Suprapubic skin (tissue), 4 donors: ENCODE measurements at places on chromosomes 11 and 22.

GRCh38 chr11:60939855-60940254 lies 12.1 kb downstream of the SLC15A3 start:
- DNase-seq = no peak

- DNase-seq = no peak
These were observed 587.5 kb downstream of the NTM start for GRCh38 chr11:131957875-131958274.

GRCh38 chr22:50674606-50675552 lies 2.3 kb downstream of the SHANK3 start:
- DNase-seq = peak; percentile 65

DNA sequence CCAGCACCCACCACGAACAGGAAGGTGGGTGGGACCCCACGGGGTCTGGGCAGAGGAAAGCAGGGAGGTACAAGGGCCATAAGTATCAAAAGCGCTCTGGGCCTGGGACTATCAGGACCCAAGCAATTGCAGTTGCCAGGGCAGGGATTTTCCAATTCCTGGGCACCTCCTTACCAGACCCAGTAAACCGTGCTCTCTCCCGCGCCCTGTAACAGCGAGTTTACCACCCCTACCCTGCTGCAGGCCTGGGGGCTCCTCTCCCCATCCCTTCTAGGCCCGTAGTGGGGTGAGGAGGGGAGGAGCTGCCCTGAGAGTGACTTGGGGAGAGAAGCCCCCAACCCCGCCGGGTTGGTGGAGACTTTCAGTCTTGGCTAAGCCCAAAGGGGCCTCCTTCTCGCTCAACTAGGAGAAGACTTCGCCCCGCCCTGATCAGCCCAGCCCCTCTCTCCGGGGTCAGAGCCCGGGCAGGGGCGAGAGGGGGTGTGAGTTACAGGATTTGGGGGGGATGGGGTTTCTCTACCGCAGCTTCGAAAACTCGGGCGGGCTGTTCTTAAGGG lies 5.4 kb downstream of the PAX6 start:
- DNase-seq = no peak

DNA sequence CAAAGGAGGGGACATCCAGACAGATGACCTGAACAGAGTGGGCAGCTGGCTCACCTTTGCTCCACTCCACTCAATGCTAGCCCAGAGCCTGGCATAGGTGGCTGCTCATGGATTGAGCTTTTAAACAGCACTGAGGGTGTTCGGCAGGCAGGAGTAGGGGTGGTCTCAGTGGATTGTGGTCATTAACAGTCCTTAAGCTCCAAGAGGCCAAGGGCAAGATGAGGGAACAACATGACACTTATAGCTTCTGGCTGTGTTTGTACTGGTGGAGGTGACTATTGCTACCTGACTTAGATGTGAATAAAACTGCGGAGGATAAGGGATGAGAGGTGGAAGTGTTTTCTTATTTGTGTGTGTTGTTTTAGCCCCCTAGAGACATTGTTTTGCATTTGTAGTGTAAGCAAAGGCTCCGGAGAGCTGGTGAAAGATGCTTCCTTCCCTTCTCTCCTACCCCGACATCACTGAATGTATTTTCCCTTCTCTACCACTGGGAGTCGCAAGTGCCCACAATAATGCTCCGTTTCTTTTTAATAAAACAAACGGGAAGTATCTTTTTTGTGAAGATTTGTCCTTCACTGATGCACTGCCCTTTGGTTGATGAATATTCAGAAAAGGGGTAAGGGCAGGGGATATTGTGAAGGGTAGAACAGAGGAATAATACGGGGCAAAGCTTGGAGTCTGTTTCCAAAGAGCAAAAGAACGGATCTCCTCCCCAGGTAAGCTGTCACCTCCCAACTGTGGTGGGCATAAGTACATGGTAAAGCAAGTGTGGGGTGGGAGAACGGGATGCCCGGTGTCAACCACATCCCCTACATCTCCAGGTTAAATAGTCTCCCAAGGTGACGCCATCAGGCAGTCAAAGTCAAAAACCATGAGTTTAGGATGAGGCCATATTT lies 27.5 kb upstream of the MTNR1B start:
- no peak for DNase-seq

DNA sequence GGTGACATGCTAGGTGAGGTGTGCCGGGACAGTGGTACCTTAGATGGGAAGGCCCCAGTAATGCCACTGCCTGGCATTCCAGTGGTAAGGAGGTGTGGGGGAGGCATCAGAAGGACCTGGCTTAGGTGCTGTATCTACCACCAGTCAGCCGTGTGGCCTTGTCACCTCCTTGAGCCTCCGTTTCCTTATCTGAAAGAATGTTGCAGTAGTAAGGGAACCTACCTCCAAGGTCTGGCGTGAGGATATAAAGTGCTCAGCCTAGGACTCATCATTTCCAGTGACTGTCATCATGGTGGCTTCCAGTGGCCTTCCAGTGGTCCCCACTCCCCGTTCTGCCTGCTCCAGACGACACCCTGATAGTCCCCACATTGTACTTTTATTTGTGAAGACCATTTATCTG lies 6.8 kb upstream of the DUSP18 start:
- no peak for DNase-seq

DNA sequence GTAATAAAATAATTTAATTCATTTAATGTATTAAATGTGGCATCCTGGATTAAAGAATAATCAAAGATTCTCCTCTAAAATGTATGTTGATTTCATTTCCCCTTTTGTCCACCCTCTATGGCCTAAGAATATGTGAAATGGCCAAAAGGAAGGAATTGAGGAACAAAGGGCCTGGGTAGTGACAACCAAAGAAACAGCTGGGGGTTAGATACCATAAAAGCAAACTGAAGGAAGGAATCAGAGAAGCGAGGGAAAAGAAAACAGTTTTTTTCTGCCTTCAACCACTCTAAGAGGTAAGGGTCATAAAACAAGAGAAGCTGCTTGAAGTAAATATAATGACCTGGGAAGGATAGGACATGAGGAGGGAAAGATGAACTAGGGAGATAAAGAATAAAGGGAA lies 139.3 kb downstream of the FAM76B start:
- DNase-seq = no peak

GRCh38 chr11:46296528-46297448 lies 19.3 kb downstream of the CREB3L1 start:
- no peak for DNase-seq

DNA sequence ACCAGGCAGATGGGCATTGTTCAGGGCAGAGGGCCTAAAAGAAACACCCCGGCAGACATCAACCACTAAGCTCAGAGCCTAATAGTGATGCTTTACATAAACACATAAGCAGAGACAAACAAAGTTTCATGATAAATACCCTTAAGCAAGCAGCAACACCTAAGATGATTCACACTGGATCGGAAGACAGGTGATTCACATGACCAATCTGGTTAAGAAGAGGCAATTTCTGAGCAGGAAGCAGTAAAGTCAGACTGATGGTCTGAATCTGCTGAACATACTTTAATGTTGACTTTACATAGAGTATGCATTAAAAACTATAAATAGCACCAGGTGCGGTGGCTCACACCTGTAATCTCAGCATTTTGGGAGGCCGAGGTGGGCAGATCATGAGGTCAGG lies 56.1 kb downstream of the SYN3 start:
- DNase-seq = no peak

GRCh38 chr11:101475699-101476098 lies 108.1 kb downstream of the TRPC6 start:
- DNase-seq = no peak

GRCh38 chr11:86136538-86136937 lies 67.7 kb upstream of the PICALM start:
- DNase-seq = no peak

DNA sequence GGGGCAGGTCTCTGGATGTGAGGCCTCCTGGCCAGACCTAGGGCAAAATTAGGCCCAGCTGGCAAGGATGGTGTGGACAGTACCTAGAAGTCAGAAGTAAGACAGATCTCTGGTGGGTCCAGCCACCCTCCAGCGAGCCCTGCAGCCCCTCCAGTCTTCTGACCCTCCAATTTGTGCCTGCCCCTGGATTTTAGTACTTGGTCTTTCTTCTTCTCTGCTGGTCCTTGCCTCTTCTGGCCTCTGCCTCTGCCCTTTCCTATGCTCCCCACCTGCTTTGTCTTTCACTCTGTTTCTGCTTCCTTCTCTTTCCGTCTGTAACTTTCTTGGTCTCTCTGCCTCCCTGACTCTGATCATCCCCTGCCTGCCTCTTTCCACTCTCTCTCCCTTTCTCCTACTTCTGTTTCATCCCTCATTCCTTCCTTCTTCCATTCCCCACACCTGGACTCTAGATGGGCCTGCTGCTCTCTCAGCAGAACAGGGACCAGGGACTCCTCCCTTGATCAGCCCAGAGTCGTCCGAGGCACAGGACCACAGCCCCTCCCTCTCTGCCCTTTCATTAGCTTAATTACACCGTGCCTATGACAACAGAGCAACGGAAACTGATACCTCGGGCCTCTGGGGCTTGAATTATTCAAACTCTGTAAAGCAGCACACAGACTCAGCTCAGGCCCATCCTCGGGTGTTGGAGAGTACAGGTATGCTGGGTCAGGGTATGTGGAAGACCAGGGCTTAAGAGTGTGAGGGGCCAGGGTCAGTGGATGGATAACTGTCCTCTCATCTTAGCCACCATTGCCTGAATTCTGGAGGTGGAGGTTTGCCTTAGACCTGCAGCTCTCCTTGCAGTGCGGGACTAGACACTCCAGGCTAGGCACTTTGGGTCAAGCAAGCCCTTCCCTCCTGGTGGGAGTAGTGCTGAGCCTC lies at the start of gene CHRNA10:
Gene CHRNA10, minus strand, starts transcription at position 51 of the 921 bp plus-strand sequence. CDS start 72 bp downstream, outside the sequence.
- DNase-seq = no peak

GRCh38 chr22:43831561-43832392 lies 19.7 kb upstream of the EFCAB6 start:
- DNase-seq = no peak

- DNase-seq = no peak
These were observed 670.2 kb downstream of the OPCML start for GRCh38 chr11:132862137-132862536.

DNA sequence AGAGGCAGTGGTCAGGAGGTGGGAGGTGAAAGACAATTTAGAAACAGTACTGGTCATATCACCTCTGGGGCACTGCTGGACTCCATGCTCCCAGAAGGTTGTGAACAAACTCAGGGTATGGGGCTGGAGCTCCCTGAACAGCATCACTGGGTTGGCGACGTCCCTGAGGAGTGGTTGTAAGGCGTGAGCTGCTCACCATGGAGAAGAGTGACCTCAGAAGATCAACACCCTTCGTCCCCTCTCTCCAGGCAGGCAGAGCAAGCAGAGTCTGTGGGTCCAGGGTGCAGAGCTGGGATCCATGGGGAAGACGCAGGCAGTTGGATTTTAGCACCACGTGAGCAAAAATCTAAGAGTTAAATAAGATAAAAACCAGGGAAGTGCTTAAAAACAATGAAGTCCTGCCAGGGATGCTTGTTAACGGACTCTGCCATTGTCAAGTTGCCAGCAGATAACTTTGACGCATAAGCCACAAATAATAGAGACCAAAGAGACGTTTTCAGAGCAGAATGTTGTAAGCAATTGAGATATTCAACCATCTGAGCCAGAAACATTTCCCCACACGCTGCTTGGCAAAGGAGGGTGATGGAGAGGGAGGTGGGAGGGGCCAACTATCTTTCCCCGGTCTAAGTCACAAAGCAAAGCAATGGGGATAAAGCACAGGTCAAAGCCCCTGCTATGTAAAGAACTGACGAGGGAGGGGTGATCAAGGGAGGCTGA lies 13.6 kb downstream of the PNPLA5 start:
- DNase-seq = no peak

GRCh38 chr11:134343646-134344045 lies 11.9 kb downstream of the GLB1L2 start:
- DNase-seq = peak; percentile 21

DNA sequence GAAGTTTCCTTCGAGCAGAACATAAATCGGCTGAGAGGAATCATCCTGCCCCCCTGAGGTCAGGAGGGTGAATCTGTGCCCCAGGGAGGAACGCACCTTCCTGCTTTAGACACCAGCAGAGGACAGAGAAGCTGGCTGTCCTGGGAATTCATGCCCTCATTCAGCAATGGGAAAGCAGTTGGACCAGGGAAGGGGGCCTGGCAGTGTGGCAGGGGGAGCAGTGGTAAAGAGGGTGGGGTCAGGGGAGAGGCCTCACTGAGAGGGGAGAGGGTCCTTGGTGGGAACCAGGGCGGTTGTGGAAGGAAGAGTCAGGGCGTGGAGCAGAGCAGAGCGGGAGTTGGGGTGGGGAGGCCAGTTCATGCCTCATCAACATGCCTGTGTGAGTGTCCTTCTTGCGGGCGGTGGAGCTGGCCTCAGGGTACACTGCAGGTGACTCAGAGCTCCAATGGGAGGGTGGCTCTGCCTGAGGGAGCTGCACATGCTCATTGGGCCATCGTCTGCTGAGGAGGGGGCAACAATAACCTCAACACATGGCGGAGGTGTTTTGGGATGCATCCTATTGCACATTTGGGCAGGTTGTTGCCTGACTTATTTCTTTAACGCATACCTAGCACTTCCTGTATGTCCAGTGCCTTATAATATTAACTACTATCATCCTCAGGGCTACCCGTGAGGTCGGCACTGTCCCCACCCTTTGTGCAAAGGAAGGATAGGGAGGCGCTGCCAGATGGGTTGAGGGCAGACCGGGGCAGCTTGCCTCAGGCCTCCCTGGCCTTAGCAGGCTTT lies 23.2 kb downstream of the MED15 start:
- no peak for DNase-seq

DNA sequence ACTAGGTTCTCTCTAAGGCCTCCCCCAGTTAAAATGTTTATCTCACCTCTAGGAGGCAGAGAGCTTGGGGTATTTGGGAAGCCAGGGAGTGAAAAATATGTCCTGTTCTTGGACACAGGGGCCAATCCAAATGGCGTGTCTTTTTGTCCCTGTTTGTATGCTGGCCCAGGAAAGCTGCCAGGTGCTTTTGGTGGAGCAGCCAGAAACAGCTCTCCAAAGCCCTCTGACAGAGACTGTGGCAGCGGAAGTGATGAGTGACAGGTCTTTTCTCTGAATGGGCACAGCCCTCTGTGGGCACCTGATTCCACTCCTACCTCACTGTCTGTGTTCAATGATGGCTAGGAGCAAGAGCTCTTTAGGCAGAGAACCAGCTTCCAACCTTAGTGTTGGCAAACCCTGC lies 106.4 kb upstream of the KIRREL3 start:
- DNase-seq = no peak

GRCh38 chr11:115067471-115067870 lies 389.1 kb downstream of the NXPE2 start:
- DNase-seq = no peak

DNA sequence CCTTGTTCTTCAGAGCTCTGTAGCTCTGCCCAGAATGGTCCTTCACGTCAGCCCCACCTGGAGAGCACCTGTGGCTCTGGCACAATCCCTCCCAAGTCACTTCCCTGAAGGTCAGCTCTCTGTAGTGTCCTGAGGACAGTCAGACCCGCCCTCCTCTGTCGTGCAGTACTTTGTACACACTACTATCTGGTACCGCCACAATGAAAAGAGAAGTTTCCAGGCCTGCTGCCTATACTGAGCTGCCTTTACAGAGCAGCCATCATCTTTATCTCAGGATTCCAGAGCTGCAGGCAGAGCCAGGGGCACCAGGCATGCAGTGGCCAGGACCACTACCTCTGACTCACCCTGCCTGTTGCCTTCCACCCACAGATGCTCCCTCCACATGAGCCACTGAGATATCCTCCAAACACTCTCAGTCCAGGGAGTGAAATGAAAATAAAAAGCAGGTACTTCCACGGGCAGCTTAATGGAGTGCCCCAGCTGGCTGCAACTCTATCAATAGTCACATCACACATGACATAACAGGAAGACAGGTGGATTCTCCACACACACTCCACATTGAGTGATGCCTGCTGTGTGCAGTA lies 7.3 kb downstream of the PACSIN2 start:
- DNase-seq = no peak

GRCh38 chr11:14012846-14013245 lies 50.3 kb downstream of the SPON1 start:
- no peak for DNase-seq
